Stimulated activated CD8-positive, alpha-beta memory T cell treated with anti-CD3 and anti-CD28 coated beads, Interleukin-12 subunit alpha, Interleukin-12 subunit beta, amount 100 ng/mL, for 1 hour (primary cell): ENCODE measurements at places on chromosomes 12 and 14.

- DNase-seq = no peak
Observed at GRCh38 chr14:65213316-65213715, 111.0 kb upstream of the MAX start.

DNA sequence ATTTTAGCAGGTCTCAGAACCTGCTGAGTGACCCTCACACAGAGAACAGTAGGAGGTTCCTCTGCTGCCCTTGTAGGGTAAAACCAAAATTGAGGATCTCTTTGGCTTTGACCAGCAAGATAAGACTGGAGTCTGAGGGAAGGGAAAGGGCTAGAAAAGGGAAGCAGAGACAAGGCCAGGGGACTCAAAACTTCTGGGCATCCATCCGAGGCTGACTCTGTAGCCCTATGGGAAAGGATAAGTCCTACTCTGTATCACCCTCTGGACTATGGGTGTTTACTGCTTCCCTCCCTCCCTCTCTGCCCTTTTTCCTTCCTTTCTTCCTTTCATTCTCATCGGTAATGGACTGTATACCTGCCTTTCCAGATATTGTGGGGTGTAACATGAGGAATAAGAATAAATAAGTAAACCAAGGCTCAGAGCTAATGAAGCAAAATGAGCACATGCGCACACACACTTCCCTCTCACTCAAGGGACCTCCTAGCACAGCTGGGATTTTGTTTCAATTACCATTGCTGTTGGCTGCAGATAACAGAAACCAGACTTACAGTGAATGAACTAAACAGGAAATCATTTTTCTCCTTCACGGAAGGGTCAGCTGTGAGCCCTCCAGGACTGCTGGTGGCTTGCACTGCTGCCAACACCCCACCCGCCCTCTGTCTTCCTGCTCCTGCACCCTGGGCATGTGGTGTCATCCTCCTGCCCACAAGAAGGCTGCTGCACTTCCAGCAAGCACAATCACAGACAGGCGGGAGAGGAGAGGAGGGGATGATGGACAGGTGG, 404.4 kb upstream of the CCDC196 start:
- no peak for DNase-seq

DNA sequence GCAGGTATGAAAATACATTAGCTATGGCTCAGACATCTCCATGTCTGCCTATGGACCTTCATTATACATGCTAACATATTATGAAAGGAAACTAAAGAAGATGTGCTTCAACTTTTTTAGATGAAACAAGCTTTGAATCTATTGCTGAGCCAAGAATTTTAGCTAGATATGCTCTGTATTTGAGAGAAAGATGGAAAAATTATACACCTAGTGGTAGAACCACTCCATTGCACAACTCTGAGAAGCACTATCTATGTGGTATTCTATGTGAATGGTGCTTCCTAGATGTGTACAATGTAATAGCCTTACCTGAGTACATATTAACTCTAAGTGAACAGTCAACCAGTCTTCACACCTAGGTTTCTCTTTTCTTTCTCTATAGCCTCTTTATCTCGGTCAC, 17.3 kb downstream of the EPYC start:
- no peak for DNase-seq

- no peak for DNase-seq
Observed at GRCh38 chr12:14774906-14775635, 28.2 kb downstream of the WBP11 start.

GRCh38 chr12:22413592-22413991, 79.1 kb upstream of the ST8SIA1 start:
- DNase-seq = no peak

GRCh38 chr14:79586416-79586815, 624.9 kb downstream of the DIO2 start:
- no peak for DNase-seq

DNA sequence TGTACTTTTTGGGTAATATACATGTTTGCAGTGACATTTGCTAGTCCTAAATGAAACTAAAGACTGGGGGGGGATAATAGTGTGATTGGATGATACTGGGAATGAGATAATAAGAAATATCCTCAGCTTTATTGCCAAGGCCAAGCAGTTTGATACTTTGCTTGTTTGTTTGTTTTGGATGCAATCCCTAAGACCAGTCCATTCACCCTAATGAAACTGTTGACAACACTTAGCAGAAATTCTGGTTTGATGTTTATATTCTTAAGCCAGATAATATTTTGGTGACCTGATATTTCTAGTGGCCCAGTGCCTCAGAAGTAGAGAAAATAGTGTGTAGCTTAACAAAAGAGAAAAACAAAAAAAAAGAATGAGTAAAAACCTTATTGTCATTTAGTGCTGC, 1.8 kb downstream of the PHC1 start:
- no peak for DNase-seq

GRCh38 chr12:124686370-124687173, 119.2 kb upstream of the NCOR2 start:
- no peak for DNase-seq

GRCh38 chr14:73788701-73789551, 62.7 kb upstream of the PTGR2 start:
- no peak for DNase-seq

DNA sequence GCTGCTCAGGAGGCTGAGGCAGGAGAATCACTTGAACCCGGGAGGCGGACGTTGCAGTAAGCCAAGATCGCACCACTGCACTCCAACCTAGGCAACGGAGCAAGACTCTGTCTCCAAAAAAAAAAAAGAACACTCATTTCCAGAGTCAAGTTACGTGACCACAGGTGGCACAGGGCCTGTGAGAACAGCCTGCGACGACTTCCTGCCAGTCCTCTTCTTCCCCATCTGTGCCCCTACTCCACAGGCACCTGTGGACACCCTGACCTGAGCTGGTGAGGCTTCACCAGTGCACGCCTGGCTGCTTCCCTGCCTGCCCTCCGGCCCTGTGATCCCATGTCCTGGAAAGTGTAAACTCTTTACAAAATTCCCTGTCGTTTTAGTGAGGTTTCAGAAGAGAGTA, 77.7 kb downstream of the PPP2R5C start:
- no peak for DNase-seq

DNA sequence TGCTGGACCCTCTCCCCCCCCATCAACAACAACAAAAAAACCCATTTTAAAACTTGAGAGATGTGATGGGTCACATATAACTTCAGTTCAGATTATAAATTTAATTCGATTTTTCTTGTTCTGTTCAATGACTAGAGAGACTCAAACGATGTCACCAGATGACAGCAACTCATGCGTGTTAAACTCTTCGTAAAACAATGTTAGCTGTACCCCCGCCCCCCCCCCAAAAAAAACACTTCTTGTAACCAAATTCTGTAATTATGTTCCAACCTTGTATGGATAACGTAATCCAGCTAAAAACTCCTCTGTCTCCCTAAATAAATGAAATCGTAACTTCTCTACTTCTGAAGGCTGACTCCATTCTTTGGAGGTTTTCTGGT, 614 bp upstream of the NACA start:
- DNase-seq = no peak

DNA sequence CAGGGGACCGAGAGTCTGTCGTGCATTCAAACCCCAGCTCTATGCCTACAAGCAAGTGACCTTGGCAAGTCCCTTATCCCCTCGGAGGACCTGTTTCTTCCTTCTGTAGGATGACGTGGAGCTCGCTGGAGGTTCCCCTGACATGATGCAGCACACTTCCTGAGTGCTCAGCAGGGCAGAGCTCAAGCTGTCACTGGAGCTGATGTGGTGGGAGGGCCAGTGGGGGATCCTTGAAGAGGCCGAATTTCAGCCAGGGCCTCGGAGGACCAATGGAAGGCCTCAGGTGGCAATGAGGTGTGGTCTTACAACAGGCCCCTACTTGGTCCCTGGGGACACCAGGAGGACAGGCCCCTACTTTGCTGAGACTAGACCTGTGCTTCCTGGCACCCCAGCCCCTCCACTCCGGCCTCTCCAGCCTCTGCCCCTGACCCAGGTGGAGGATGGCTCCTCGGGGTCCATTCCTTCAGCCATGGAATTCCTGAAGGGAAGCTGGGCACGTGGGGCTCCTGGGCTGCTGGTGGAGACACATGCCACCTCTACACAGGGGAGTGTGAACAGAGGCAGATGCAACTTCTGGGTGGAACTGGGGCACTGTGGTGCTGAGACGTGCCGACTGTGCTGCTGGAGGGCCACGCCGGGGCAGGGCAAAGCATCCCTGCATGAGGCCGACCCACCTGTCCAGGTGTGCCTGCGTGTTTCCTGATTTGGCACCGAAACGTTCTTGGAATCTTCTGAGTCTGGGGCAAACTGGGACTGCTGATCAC, 18.7 kb upstream of the KIF26A start:
- no peak for DNase-seq

DNA sequence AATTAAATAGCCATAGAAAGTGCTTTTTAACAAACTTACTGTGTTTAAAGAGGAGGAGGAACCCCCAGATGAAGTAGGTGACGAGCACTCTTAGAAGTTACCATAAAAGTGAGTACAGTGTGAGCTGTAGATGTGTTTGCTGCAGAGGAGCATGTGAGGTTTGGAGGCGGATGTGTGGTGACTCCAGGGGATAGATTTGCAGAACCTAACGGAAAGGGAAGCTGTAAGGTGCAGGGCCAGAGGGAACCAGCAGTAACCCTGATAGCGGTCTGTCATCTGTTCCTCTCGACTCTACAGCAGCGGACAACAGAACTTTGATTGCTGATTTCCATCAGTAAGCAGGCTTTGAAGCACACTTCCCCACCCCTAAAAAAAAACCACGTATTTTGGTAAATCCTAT, 5.2 kb downstream of the CALM1 start:
- DNase-seq = no peak

- no peak for DNase-seq
Observed at GRCh38 chr12:98295681-98296080, 219.7 kb upstream of the TMPO start.

- no peak for DNase-seq
Observed at GRCh38 chr12:38113991-38114390, 202.6 kb upstream of the ALG10B start.

GRCh38 chr12:45553204-45553603, 176.3 kb upstream of the ARID2 start:
- no peak for DNase-seq
